ENCODE measurements at places on chromosomes 2 and 18.

DNA sequence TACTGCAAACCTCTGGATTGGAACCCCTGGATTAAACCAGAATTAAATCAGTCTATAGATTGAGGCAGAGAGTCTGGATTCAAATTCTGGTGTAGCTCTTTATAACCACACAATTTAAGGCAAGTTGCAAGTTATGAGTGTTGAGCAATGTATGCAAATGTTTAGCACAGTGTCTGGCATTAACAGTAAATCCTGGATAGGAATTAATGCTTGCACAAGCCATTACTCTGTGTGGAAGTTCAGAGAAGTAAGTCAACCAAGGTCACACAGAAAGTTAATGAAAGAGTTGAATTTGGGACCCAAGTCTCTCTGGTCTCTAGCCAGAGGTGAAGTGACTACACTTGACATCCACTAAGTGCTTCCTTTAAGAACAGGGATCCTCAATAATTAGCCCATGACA lies 2.0 kb upstream of the MARCO start:
- DNase-seq: no peak

DNA sequence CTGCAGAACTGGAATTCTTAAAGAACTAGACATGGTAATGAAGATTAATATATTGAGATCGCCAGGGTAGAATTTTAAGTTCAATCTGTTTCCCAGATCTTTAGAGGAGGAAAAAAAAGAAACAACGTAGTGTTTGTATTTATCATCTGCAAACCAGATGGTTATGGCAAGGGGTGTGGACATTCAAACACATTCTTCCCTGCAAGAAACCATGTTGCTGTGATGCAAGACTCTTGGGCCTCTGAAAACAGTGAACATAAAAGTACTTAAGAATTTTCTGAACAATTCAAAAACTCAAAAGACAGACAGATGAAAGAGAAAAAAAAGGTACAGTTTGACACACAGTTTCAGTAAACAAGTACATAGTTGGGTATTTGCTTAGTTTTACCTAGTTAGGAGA lies 35.6 kb downstream of the COL5A2 start:
- DNase-seq: no peak

DNA sequence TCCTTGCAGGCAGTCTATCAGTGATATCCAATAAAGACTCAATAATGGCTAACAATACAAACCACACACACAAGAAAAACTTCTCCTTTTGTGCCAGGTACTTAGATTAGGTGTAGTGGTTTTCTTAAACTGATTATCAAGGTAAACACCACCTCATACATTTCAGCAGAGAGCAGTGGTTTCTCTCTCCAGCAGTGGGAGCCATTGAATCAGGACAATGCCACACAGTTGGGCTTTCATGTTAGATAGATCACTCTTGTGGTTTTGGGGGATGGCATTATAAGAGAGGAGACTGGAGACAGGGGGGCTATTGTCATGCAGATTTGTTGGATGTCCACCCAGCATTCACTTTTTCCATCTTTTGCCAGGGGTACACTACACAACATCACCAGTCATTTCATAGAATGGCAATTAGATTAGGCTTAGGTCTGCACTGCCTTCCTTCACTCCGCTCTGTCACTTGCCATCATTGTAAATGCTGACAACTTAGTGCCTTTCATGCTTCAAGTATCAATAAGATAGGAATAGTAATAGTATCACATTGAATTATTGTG lies 13.6 kb upstream of the IRS1 start:
- DNase-seq: peak; percentile 18

GRCh38 chr2:239723486-239724193 lies 301.5 kb downstream of the NDUFA10 start:
- no peak for DNase-seq

DNA sequence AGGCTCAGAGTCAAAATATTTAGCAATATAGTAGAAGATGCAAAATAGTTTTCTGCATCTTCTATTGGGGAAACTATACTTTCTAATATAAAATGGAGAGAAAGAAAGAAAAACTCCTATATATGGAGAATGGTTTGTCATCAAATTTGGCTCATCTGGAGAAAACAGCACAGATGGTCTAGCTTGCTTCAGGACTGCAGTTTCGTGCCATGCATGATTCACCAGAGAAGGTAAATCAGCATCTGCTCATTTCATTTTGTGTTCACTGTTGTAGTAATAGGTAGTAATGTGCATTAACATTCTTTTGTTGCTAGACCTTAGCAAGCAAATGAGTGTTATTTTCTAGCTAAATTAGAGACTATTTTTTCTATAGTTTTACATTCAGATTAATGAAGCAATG lies 179.0 kb downstream of the ASXL3 start:
- no peak for DNase-seq

GRCh38 chr2:237616373-237616733 lies 11.0 kb upstream of the LRRFIP1 start:
- no peak for DNase-seq

DNA sequence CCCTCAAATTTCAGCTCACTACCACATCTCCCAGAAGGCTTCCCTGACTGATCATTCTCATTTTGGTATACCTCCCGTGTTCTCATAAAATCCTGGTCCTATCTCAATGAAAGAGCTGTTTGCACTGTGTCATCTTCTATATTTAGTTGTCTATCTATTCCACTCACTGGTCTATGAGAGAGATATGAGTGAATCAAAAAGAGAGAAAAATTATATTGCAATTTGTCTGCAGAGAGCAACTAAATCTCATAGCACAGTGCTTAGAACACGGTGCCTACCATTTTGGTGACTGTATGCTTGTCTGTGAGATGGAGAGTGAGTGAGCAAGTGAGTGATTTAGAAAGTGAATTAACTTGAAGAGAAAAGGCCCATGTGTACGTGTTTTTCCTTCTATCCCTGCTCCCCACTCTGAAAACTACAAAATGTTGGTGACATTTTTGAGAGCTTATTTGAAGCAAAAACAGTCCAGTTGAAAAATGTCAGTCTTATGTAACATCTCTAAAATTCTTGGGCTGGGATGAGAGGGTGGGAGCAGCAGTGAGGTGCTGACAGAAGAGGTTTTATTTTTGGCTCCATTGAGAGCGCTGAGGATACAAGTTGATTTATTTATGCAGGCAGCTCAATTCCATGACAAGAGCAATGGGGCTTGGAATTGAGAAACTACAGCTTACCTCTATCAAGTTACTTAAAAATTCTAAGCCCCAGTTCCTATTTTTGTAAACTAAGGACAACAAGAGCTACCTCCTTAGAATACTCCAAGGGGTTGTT lies 373.5 kb upstream of the CHST9 start:
- no peak for DNase-seq

DNA sequence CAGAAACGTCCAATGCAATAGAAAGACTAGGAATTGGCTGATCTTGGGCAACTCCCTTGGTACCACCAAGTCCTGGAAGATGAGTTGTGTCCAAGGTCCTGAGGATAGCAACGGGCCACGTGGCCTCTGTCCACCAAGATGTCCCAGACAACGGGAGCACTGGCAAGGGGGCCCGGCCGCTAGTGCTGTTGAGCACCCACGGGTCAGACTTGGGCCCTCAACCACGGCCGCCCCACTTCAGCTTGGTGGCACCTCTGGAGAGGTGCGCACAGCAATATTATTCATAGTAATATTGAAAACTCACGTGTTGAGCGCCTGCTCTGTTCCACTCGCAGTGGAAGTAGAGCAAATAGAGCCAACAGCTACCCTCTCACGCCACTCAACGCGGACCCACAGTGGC lies 19.0 kb downstream of the PASK start:
- DNase-seq: no peak

- no peak for DNase-seq
Observed at GRCh38 chr18:50000227-50000626, 186.9 kb upstream of the ACAA2 start.

DNA sequence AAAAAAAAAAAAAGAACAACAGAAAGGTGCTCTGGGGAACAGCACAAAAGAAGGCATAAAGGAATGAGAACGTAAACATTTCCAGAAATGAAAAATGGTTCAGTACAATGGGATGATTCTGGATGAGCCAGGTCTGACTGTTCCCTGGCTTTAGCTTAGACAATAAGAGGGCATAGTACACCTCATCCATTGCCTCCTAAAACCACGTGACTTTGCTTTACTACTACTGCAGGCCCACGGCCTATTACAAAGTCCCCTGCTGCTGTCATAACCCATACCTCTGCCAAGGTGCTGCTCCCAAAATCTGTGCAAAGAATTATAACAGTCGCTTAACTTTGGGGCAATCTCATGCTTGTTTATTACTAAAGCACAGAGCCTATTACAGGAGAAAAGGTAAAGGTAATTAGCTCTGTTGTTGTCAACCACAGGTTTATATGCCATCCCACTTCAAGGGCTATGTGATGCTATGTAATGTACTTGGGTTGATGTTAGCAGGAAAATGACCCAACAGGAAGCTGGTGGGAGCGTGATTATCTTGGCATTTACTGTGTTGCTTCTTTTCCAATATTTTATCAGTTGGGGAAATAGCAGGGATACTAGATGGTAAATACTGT lies 26.8 kb downstream of the STK17B start:
- DNase-seq: no peak

- peak; percentile 27 for DNase-seq
Observed at GRCh38 chr2:222427646-222428301, 3.4 kb downstream of the SGPP2 start.

DNA sequence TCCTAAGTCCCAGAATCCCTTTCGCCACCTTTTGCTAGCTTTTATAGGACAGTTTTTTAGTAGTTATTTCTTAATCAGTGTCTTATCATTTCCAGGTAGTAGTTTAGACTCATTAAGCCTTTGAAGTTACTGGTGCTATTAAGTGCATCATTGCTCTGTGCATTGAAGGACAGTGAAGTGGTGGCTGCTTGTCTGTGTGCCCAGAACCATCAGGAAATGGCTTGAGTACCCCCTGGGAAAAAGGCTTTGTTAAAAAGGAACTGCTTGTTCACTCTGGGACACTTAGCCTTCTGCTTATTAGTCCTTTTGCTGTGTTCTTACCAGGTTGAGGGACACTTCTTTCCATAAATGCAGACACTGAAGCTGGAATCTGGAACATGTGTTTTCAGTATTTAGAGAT lies 30.0 kb downstream of the DTNA start:
- DNase-seq: no peak

- no peak for DNase-seq
Observed at GRCh38 chr2:54429054-54429453, 27.1 kb upstream of the SPTBN1 start.

- no peak for DNase-seq
Observed at GRCh38 chr18:22172594-22173049, 3.2 kb downstream of the GATA6 start.

DNA sequence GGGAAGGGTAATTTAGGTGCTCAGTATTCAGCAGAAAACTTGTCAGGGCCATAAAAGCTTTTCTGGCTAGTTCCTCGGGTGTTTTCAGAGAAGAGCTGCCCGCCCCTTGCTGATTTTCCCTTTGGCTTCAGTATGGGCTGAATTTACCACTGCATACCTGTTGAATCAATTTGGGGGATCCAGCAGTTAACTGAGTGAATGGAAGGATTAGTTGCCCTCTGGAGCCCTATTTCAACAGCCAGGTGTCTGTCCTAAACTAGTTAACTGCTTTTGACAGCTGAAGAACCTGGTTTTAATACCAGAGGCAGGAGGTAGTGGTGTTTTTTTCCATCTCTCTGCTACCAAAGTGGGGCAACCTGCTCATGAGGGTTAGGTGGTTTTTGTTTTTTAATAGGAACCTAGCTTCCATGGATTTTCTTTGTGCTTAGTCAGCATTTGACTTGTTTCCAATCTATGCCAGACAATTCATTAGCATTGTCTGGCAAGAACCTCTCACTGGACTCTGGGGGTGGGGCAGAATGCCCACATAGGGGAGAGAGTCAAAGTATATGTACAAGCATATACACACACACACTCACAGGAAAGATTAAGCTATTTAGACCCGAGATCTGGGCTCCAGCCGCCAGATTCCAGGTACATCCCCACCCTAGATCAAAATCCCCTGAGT lies 166.5 kb upstream of the SIX3 start:
- DNase-seq: no peak

DNA sequence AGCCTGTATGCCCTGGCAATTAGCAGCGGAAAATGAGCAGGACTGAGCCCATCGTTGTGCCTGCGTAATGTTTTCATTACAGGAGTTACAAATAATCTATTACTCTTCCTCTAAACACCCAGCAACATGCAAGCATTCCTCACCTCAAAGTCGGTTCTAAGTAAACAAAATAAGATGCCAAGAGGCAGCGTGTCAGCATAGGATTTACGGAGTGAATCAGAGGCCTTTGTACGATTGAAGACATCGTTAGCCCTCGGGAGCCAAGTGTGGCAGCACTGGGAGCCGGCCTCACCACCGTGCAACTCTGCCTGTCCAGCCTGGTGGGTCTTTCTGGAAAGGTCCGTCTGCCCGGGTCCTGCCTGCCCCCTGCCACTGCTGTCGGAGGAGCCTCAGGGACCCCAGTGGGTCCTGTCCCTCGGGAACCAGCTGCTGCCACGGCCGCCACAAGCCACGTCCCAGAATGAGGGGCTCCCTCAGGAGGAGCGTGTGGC lies 80.1 kb upstream of the CTDP1 start:
- no peak for DNase-seq

- DNase-seq: no peak
Observed at GRCh38 chr2:108853421-108853820, 66.8 kb downstream of the CCDC138 start.
